ENCODE measurements at places on chromosomes 11 and 22.

DNA sequence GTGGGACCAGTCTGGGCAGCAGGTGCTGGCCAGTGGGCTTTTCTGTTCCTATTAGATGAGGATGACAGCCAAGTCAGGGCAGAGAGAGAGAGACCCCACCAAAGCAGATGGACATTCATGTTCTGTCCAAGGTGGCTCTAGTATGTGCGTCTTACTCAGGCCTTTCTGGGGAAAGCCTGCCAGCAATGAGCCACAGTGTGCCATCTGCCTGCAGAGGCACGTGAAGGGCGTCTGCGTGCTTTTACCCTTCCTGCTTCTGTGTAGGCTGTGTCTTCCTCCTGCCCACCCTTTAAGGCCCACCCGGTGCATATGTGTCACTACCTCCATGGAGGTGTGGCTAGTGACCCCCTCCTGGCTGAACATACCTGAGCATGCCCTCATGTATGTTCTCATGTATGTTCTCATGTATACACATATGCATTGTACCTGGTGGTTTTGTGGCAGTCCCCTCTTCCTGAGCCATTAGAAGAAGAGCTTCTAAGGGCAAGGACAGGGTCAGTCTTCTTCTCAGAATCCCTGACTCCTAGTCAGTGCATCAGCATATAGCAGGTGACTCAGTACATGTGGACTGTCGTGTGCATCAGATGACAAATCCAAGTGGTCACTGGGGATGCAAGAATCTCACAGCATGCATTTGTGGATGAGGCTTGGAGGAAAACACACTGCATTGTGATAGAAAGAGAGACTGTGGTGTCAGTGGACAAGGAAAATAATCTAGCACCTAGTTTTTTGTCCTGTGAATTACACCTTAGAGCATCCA, 90.4 kb upstream of the YWHAH start:
- no peak for DNase-seq

DNA sequence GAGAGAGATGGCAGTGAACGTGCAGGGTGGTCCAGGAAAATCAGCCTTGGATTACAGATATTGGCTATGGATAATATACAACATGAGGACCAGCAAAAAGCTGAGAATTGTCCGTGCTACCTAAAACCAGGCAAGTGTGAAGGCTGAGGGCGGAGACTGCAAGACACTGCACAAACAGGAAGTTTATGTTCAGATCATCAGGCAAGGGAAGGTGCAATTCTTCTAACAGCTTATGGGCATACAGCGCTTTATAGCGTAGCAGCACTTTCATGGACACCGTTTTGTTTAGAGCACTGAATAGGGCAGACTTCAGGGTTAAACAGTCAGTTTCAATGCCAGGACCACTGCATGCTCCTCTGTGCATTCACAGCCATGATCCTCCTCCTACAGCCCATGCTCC, 93.1 kb upstream of the TMEM45B start:
- DNase-seq: no peak

- no peak for DNase-seq
Measured at GRCh38 chr11:117057317-117057716, 40.9 kb downstream of the SIK3 start.

GRCh38 chr22:32103658-32104315, 55.3 kb downstream of the C22orf42 start:
- DNase-seq: no peak

GRCh38 chr11:130177782-130178181, 18.2 kb downstream of the ST14 start:
- DNase-seq: no peak

GRCh38 chr11:77206264-77207018, 78.4 kb downstream of the MYO7A start:
- DNase-seq: no peak

GRCh38 chr22:28268171-28268570, 349.1 kb upstream of the PITPNB start:
- DNase-seq: no peak

DNA sequence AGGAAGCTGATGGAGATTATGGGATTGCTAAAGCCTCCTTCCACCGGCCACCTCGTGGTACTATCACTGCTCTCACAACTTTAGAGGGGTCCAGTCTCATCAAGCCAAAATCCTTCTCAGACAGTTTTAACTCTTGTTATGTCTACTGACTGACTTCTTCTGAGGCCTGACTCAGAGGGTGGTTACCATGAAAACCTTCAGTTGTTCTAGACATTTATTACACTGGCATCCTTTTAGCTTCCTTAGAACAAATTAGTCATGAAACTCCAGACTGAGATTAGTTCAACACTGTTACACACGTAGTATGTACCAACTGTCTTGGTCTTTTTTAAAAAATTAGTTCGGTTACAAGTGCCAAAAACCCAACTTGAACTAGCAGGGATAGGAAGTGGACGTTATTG, 7.5 kb downstream of the DIXDC1 start:
- no peak for DNase-seq

DNA sequence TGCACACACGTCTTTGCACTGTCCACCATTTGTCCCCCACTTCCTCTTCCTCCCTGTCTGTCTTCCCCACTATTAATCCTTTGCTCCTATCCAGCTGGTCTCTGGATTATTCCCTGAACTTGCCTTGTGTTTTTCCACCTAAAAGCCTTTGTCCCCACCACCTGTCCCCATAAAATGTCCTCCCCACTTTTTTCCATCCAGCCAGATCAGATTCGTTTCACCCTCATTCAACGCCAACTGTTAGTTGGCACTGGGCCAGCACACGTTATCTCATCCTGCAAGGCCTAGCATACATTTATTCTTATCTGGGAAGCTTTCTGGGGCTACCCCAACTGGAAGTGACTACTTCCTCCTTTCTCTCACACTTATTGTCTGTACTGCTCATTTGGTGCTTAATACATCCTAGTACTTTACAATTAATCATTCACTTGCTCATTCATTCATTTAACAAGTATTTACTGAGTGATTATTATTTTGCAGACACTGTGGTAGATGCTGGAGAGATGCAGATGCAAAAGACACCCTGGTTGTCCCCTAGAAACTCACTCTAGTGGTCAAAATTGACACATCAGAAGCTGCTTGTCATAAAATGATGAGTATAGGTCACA, 96.2 kb downstream of the RASSF10 start:
- no peak for DNase-seq

DNA sequence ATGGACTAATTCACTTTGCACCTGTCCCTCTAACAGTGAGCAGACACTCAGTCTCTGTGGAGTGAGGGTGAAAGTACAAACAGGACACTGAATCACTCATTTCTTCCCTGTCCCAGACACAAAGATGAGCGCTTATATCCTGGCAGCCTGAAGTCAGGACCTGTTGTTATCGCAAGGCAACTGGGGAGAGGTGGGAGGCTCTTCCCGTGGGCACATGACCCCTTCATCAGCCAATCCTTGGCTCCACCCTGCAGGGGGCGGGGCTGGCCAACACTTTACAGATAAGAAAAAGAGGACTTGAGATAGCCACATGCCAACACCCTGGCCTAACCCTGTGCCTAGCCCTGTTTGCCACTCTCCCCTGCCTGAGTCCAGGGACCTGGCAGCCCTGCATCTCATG, 29.5 kb upstream of the TESMIN start:
- no peak for DNase-seq

GRCh38 chr22:35054064-35054463, 11.9 kb upstream of the ISX start:
- DNase-seq: no peak

DNA sequence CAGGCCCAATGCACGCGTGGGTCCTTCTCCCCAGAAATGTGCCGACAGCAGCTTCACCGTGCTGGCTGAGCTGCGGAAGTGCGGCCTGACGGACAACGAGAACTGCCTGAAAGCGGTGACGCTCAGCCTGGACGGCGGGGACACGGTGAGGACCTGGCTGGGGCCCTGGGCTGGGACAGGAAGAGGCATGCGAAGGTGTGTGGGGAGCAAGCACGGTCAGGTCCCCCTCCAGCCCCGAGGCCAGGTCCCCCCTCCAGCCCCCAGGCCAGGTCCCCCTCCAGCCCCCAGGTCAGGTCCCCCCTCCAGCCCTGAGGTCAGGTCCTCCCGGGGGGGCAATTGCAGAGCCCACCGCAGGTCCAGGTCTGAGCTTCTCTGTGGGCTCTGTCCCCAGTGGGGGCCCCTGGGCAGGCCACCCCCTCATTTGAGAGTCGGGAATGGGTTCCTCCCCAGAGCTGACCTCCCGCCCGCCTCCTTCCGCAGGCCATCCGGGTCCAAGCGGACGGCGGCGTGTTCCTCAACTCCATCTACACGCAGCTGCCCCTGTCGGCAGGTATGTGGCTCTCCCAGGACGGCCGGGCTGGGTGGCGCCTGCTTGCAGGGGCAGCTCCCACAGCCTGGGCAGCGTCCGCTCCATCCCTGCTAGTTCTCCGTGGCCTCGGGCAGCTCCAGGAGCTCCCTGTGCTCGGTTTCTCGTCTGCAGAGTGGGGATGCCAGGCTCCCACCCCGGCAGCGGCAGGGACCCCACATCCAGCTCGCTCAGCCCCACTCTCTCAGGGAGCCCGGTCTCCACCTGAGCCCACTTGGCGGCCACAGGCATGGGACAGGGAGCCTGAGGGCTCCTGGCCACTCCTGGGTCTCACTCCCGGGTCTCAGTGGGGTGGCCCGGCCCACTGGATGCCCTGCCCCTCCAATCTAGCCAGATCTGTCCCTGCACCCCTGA, 7.9 kb downstream of the MUC5B start:
- DNase-seq: no peak

DNA sequence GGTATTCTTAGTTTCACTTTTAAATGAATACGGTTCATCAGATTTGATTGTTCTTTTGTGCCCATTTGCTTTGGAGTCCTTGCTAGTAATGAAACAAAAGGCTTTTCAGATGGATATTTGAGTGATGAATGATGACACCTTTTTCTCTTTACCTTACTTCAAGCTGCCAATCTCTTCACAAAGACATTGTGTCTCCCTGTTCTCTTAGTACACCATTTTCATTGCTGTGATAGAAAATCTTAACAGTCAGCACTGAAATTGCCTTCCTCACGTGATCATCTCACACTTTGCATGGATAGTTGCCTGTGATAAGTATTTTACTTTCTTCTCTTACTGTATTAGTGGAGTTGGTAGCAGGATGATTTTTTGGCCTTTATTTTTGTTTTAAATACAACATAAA, 396.6 kb downstream of the NELL1 start:
- DNase-seq: no peak

- DNase-seq: no peak
Measured at GRCh38 chr11:2358754-2359442, 18.2 kb upstream of the CD81 start.

DNA sequence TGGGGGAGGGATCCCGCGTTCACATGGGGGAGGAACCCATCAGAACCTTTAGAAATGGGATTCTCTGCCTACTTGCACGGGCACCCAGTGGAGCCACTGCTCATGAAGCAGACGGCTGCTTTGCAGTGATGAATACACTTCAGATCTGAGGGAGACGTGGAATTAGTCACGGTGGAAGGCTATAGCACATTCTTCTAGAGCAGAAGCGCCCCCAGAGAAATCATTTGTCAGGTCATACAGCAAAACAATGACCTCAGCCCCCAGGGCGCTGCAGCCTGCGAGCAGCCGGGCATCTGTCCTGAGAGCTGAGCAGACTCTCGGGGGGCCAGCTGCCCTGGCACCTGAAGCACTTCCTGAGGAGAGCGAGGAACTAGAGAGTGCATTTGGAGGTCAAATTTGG, 12.7 kb downstream of the TP53AIP1 start:
- DNase-seq: no peak

GRCh38 chr11:82539669-82540068, 194.0 kb downstream of the FAM181B start:
- DNase-seq: no peak

DNA sequence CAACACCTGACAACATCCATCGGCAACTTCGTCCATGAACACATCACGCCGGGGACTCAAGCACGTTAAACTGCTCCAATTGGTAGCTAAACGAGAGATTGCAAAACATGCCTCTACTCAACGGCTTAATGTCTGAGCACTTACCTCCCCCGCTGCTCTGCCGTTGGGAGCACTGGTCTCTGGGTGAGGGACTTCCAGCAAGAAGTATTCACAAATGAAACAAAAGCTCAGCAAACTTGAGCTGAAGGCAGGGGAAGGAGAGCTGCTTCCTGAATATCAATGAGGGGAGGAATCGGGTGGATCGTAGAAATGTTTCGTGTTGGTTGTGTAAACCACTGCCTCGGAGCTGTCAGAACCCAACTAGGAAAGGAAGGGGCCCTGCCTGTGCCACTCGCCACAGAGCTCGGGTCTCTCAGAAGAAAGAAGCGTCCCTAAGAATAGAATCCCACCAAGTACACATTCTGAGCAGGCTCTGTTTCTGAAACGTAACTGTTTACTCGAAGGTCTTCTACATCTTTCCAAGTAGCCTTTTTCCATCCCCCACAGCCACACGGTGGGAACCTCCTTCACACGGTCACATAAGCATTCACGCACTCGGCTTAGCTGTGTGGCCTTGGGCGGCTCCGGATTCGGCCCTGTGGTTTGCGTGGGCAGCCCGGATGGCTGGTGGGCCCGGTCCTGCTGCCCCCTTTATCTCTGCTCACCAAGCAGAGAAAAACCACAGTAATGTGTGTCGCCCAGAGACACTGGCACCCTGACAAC, at the start of gene MLC1:
Gene MLC1 (minus strand): TSS at position 216 of the 762 bp plus-strand sequence. CDS start 524 bp downstream, outside the sequence.
- no peak for DNase-seq

DNA sequence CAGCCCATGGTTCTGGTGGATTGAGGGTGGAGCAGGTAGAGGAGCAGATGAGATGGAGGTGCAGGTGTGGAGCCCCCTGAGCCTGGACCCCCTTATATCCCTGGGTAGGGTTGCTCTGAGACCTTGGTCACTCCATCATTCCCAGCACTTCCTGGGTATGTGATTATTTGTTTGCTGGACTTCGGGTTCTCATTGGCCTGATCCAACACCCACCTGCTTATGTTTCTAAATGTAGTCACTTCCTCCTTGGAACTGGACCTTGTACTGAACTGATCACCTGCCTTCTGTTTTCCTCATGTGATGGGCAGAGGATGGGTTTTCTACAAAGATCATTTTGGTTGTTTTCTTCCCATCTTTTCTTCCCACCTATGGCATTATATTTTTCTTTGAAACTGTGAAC, at the start of gene KRTAP5-4:
Gene KRTAP5-4 (minus strand): TSS at position 53 of the 400 bp plus-strand sequence. CDS start 45 bp downstream, at position 8.
- DNase-seq: no peak

GRCh38 chr11:128497061-128497775, 90.1 kb downstream of the ETS1 start:
- DNase-seq: no peak

GRCh38 chr22:31639436-31640039, 22.5 kb downstream of the PISD start:
- DNase-seq: no peak

DNA sequence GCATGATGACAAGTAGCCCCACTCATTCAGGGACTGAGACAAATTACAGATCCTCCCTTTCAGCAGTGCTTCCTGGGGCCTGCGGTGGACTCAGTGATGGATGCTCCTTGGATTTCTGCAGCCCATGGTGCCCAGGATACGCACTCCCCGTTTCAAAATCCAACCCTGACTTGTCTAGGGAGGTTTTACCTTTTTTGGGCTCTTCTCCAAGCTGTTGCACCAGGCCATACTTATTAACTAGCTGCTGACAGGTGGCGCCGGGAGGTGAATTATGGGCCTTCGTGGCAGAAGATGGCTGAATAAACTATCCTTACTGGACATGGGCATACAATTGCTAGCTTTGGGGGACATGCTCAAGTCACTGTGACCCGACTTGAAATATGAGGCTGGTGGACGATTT, 324.3 kb upstream of the SYN3 start:
- no peak for DNase-seq

- no peak for DNase-seq
Measured at GRCh38 chr11:14886513-14886912, 5.5 kb downstream of the CYP2R1 start.
